ENCODE measurements at places on chromosomes 5 and 9.

DNA sequence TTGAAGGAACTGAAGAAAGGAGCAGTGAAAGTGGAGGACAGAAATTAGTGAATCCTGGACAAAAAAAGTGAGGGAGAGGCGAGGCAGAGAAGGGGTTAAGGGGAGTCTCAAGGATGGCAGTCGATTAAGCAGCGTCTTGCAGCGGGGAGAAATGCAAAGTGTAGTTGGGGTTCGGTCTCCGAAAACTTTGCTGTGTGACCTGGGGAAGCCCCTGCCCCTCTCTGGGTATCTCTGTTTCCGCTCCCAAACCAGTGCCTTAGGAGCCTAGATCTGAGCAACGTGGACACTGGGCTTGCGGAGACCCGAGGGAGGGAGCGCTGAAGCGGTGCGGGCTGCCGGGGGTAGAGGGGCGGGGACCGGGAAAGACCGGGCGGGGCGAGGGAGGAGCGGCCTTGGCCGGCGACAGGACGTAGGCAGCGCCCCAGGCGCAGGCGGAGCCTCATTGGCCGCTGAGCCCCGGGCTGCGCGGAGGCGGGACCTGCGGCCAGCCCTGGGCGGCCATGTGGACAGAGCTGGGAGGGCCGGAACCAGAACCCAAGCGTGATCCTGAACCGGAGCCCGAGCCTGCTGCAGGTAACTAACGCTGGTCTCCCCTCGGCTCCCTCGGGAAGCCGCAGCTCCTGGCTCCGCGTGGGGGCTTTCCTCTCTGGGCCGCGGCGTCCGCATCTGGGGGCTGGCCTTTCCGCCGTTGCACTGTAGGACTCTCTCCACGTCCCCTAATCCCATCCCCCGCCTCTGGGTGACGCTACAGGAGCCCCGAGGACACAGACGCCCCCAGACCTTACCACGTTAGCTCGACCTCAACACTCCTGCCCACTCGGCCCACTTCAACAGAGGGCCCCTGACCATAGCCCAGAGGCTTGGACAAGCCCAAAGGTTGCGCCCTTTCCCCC is at the start of gene ALDH1B1:
TSS of gene ALDH1B1 (plus strand) at position 468 of the 893 bp plus-strand sequence. CDS start 3,047 bp downstream, outside the sequence.
- DNase-seq: peak; percentile 37

- no peak for DNase-seq
Measured at GRCh38 chr9:37383876-37384746, 38.4 kb upstream of the GRHPR start.

DNA sequence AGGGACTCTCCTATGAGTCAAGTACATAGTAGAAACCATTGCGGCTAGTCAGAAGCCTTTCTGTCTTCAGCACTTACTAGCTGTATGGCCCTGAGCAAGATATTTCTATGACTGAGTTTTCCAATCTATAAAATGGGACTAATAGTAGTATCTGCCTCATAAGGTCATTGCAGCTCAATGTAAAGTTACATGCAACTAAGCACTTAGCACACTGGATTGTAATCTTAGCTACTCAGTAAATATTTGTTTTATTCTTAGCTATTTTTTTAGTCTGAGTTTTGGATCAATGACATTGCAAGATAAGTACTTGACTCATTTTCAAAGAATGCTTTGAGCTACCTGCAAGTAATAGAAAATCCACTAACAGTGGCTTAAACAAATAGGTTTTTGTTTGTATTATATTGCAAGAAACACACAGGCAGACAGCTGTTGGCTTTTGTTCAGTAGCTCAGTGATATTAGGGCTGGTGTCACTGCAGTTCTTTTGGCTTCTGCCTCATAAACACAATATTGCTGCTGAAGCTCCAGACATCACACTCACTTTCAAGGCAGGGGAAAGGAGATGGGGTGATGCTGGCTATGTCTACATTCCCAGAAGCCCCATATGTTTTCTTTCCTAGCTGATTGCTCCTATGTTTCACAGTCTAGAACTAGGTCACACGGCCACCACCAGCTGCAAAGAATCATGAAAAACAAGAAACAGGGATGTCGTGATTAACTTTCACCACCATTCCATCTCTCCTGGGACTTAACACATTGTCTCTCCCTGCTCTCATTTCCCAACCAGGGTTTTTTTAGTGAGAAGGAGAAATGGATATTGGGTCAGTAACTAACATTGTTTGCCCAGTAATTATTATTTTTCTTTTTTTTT is 26.9 kb upstream of the FAT2 start:
- DNase-seq: no peak

DNA sequence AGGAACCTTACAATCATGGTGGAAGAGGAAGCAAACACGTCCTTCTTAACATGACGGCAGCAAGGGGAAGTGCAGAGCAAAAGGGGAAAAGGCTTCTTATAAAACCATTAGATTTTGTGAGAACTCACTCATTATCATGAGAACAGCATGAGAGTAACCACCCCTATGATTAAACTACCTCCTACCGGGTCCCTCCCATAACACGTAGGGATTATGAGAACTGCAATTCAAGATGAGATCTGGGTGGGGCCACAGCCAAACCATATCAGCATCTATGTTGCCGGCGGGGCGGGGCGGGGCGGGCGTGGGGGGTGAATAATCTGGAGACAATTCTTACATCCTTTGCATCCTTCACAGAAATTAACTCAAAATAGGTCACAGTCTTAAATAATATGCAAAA is 58.8 kb upstream of the GFPT2 start:
- no peak for DNase-seq

- no peak for DNase-seq
Measured at GRCh38 chr9:4324513-4324912, 24.6 kb upstream of the GLIS3 start.

DNA sequence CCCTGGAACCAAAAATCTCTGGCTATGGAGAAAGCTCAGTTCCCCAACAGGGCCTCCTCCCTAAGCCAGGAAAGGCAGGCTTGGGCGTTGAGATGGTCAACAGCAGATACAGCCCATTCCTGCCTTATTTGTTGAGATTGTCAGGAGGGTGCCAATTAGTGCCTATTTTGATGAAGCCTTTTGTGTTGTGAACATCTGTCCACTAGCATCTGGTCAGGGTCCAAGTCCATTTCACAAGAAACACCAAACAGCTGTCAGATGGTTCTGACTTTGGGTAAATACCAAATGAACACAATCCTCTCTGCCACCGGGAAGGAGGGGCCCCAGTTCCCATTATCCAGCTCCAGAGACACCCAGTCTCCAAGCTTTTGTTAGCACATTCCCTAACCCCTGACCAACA is 19.9 kb downstream of the SEMA6A start:
- DNase-seq: no peak

DNA sequence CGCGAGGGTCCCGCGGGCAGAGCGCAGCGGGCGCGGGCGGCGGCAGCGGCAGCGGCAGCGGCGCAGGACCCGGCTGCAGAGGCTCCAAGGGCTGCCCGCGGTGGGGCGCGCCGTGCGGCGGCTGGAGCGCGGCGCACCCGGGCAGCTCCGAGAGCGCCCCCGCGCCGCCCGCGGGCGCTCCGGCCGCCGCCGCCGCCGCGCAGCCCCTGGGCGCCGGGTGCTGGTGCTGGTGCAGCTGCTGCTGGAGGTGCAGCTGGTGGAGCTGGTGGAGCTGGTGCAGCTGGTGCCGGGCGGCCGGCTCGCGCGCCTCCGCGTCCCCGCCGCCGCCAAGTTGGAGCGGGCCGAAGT is 644 bp downstream of the IER5L start:
- DNase-seq: no peak

DNA sequence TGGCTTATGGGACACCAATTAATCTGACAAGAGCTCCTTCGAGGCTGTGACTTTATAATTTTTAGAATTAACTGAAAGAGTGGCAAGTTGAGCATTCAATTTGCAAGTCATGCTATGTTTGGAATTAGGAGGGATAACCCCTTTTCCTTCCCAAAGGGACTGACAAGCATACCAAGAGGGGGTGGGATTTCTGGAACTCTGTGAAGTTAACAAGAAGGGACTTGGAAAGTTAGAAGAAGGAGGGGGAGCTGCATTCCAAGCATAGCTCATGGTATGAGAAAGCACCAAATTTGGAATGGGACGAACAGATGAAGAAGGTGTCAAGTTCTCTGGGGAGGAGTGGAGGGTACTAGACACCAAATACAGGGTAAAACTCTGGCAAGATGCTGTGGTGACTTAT is 8.9 kb upstream of the PALM2AKAP2 start:
- DNase-seq: no peak

- DNase-seq: peak; percentile 1
Measured at GRCh38 chr5:156402387-156402921, 75.5 kb downstream of the SGCD start.

DNA sequence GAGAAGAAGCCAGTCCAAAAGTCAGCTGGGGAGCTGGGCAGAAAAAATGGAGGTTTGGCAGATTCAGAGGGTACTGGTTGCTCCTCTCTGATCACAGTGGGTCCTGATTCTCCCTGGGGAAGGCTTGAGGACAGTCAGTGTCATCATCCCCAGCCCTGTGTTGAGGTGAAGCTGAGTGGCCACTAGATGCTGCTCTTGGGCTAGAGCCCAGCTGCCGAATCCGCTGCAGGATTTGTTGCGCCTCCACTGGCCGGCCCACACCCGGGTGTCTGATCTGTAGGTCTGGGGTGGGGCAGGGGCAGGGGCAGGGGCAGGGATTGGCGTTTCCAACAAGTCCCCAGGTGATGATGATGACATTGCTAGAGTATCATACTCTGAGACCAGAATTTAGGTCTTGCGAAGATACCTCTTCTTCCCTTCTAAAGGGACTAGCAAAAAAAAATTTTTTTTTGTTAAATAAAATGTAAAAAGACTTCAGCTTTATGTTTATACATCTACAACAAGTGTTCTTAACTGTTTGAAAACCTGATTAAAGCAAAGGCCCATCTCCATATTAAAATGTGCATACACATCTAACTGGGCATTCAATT is 106.8 kb downstream of the PDE6A start:
- DNase-seq: no peak

DNA sequence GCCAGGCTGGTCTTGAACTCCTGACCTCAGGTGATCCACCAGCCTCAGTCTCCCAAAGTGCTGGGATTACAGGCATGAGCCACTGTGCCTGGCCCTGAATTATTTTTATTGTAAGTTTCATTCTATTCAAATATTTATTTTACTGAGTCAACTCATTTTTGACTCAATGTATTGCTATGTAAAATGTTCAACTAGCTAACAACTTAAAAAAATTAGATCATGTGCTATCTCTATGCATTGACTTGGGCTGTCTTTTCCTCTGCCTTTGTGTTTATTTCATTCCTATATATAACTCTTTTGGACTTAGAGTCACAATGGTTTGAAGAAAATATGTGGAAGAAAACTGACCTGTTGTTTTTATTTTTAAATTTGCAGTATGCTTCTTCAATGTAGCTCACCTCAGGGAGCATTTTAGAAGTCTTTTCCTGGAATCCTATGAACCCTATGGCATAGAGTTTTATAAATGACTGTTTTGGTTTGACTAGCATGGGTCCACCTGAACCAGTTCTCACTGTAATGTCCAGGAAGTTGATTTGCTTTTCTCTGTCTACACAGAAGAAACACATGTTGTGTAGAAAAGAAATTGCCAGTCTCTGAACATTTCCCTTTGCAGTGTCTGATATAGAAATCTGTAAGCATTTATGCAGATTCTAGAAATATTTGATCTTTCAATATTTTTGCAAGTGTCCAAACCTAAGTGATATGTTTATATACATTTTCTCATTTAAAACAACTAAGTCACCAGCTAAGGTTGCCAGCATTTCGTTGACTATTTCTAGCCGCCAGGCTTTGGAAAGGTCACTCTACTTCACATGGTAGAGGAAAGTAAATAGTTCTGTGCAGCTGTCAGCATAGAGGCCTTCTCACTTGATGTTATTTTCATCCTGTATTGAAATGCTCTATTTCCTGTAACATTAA is 138.8 kb downstream of the PCSK1 start:
- DNase-seq: no peak

DNA sequence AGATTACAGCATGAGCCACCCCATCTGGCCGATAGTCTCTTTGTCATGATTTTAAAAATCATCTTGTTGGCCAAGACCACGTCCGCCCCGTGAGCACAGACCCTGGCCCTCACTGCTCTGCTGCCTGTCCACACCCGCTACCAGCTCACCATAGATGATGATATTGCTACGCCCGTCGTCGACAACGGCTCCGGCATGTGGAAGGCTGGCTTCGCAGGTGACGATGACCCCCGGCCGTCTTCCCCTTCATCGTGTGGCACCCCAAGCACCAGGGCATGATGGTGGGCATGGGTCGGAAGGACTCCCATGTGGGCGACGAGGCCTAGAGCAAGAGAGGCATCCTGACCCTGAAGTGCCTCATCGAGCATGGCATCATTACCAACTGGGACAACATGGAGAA is 76.5 kb downstream of the KDM4C start:
- DNase-seq: no peak

- DNase-seq: no peak
Measured at GRCh38 chr9:6152788-6153187, 62.8 kb upstream of the IL33 start.

DNA sequence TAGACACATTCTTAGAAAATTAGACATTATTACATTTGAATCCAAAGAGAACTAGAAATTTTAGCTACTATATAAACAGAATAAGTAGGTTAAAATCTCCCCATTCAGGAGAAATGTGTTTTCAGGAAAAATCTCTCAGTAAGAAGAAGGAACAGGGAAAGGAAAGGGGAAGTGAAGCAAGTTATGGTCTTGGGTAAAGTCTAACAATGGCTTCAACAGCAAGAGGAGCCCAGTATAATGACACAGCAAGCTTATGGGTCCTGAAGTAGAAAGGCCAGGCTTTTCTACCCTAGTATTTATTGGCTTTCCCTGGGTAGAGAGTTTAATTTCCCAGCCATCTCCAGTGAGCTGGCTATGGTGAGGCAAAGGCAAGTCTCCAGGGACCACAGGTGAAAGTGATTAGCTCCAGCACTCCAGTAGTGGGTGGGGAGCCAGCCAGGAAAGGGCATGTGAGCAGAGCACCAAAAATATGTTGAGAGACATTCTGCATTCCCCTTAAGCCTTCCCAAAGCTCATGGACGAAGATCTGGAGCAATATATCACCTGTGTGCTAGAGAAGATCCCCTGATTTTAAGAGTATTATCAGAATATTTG is 981.7 kb downstream of the NR2F1-AS1 start:
- no peak for DNase-seq

DNA sequence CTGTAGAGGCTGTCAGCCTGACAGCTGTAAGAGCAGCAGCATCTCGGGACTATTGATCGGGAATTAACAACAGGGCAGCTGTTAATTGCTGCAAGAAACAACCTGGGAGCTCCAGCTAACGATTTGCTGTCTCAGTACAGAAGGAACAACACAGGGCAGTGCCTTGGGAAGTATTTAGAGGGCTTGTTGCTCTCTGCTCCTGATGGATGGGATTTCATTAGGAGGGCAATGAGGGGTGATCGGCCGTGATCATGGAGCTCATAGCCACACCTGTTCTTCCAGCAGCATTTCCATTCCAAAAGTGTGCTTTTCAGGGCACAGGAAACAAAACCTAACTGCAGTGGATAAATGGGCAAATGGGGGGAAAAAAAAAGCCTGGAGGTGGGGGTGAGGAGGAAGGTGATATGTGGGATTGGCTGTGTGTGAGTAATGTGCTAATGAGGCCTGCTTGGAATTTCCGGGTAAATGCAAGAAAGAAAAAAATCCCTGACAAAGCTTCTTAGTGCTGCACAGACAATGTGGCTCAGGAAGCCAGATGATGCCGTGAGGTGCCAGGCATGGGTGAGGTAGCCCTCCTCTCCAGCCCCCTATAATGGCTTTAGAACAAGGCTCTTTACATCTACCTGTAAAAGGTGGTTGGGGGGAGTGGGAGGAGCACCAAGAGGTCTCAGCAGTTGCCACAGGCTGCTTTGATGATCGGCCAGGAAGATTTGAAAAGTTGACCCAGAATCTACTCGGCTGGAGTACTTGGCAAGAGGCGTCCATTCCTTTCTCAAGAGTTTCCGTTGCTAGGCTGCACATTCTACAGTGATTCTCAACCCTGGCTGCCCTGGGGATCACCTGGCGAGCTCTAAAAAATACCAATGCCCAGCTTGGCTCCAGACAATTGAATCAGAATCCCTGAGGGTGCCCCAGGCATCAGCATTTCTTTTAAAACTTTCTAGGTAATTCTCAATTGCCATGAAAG is 139.5 kb upstream of the KLF9 start:
- DNase-seq: no peak

Data from activated CD4-positive, CD25-positive, alpha-beta regulatory T cell treated with anti-CD3 and anti-CD28 coated beads, Interleukin-2, amount 50 U/mL, for 16 hours (primary cell).